ENCODE measurements at places on chromosomes 16 and 17.

GRCh38 chr16:62760398-62760797, 724.2 kb upstream of the CDH8 start:
- H3K27ac ChIP-seq: no peak overlapping the region
- no peaks in the 10 kb centered on the region for H3K36me3 ChIP-seq
- H3K27me3 ChIP-seq: no peaks in the 10 kb centered on the region
- DNase-seq: no peak
- no peaks in the 10 kb centered on the region for H3K4me1 ChIP-seq
- no peak overlapping the region for H3K4me3 ChIP-seq

DNA sequence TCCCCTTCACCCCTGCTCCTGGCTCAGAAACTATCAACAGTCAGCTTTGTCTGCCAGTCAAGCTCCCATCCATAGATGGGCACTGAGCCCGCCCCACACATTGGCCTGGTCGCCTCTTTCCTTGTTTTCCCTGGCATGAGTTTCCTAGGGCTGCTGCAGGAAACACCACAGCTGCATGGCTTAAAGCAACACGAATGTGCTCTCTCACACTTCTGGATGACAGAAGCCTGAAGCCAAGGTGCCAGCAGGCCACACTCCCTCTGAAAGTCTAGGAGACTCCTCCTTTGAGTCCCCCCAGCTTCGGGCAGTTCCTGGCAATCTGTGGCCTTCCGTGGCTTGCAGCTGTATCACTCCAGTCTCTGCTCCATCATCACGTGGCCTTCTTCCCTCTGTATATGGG, 69.9 kb downstream of the TBC1D16 start:
- H3K27ac ChIP-seq: no peak overlapping the region
- H3K27me3 ChIP-seq: no peaks in the 10 kb centered on the region
- no peaks in the 10 kb centered on the region for H3K4me1 ChIP-seq
- H3K4me3 ChIP-seq: no peak overlapping the region

GRCh38 chr16:3112881-3113574, 642 bp downstream of the ZNF205 start:
- H3K4me1 ChIP-seq: no peaks in the 10 kb centered on the region
- no peaks in the 10 kb centered on the region for H3K27me3 ChIP-seq
- no peak for DNase-seq
- no peak overlapping the region for H3K27ac ChIP-seq
- no peaks in the 10 kb centered on the region for H3K36me3 ChIP-seq

GRCh38 chr17:8956465-8956902, 9.0 kb downstream of the PIK3R5 start:
- no peak overlapping the region for H3K27ac ChIP-seq
- H3K36me3 ChIP-seq: no peaks in the 10 kb centered on the region
- DNase-seq: no peak
- no peak overlapping the region for H3K4me3 ChIP-seq
- no peaks in the 10 kb centered on the region for H3K4me1 ChIP-seq

DNA sequence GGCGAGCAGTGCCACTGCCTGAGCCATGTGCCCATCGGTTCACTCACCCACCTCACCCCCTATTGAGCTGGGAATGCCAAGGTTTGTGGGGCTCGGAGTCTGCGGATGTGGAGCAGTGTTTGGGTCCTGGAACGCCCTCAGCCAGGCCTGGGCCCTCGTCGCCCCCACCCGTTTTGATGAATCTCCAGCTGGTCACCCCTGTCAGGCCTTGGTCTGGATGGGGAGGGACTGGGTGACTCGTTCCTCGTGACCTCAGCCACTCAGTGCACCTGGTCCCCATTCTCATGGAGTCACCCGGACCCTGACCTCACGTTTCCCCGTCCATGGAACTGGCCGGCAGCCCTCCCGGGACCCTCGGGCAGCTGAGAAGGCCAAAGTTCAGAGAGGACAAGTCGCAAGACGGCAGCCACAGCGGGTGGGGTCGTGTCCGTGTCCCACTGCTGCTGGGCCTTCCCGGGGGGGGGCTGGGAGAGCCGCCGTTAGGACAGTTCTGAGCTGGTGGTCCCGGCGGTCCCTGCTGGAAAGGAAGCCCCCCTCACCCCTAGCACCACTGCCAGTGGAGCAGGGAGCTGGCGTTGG, 23.2 kb downstream of the GSE1 start:
- H3K4me3 ChIP-seq: no peak overlapping the region
- DNase-seq: no peak
- no peaks in the 10 kb centered on the region for H3K4me1 ChIP-seq
- H3K27me3 ChIP-seq: no peaks in the 10 kb centered on the region

DNA sequence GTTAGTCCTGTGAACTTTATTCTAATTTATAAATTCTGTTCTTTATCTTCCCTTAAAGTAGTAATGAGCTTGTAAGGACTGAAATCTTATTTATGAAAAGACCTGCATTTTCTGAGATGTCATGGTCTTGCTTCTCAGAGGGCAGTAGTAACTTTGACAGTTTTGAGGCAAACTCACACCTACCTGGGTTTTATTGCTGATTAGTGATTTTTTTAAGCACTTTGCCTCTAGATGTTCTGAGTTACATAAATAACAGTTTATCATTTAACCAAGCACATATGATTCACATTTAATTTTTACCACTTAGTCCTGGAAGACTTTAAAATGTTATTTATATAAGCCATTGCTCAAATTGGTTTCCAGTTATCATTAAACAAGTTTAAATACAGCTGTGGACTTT, 10.7 kb downstream of the DUSP14 start:
- H3K36me3 ChIP-seq: no peaks in the 10 kb centered on the region
- no peak overlapping the region for H3K4me3 ChIP-seq
- DNase-seq: no peak
- no peaks in the 10 kb centered on the region for H3K4me1 ChIP-seq

GRCh38 chr16:11004351-11004750, 60.0 kb downstream of the CLEC16A start:
- no peaks in the 10 kb centered on the region for H3K36me3 ChIP-seq
- H3K27me3 ChIP-seq: no peaks in the 10 kb centered on the region
- DNase-seq: no peak
- H3K4me1 ChIP-seq: no peaks in the 10 kb centered on the region

DNA sequence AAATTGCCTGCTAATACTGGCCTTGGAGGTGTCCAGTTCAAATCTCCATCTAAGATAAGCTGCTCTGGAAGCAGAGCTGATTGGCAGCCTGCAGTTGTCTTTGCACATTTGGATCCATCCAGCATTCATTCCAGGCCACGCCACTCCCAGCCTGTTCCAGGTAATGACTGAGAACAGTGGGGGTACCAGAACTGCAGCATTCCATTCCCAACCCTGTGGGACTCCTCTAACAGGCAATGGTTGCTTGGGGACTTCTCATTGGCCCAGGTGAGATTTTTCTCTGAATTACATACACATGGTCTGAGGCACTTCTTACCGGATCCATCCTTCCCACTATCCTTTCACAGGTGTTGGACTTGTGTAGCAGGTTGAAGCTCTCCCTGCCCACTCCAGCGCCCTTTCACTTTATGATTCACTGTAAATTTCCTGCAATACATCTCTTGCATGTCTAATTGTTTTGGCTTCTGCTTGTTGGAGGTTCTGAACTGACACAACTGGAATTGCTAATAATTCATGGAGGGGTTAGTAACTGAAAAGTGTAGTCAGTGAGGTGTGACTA, 206.1 kb upstream of the ZFHX3 start:
- no peak overlapping the region for H3K4me3 ChIP-seq
- no peak overlapping the region for H3K27ac ChIP-seq
- H3K36me3 ChIP-seq: no peaks in the 10 kb centered on the region
- no peak for DNase-seq
- H3K27me3 ChIP-seq: no peaks in the 10 kb centered on the region

- H3K4me1 ChIP-seq: no peaks in the 10 kb centered on the region
- no peak overlapping the region for H3K4me3 ChIP-seq
- DNase-seq: no peak
These were observed 53.9 kb downstream of the GNAO1 start for GRCh38 chr16:56245197-56245596.

GRCh38 chr17:39671651-39672521, 3.6 kb downstream of the PNMT start:
- H3K27ac ChIP-seq: no peak overlapping the region
- DNase-seq: peak; percentile 70
- H3K27me3 ChIP-seq: no peaks in the 10 kb centered on the region
- H3K36me3 ChIP-seq: no peaks in the 10 kb centered on the region

- peak overlapping the region; percentile 95 for H3K4me3 ChIP-seq
- peak; percentile 74 for DNase-seq
- peak overlapping the region; percentile 50 for H3K27ac ChIP-seq
- H3K4me1 ChIP-seq: peaks cover 28% of the 10 kb centered on the region
These were observed 757 bp downstream of the ORMDL3 start for GRCh38 chr17:39926588-39927100.

- H3K36me3 ChIP-seq: no peaks in the 10 kb centered on the region
- peak within 1 kb of the TSS; percentile 15 for H3K27ac ChIP-seq
- peaks cover 48% of the 10 kb centered on the region for H3K4me1 ChIP-seq
These were observed at the start of gene ANKRD13B for GRCh38 chr17:29592850-29593551. Gene ANKRD13B (plus strand): TSS chr17:29593132. CDS start chr17:29593622, 490 bp downstream.

All from Karpas-422 (cell line).